ENCODE measurements at places on chromosomes 5 and 9.

DNA sequence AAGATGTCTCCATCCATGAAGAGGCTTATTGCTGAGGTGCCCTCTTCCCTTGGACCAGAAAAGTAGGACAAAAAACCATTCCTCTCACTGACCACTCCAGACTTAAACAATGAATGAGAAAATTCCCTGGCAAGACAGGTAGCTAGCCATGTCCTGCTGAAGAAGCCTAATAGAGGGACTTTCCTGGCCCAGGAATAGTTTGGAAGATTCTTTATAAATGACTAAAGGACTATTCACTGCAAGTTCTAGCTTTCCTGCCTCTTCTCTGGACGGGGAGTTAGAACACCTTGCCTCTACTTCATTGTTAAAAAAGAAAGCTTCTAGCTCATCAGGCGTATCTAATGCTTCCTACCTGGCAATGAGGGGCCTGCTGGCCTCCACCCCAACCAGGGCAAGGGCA is 153.6 kb downstream of the NR3C1 start:
- DNase-seq: no peak

- DNase-seq: no peak
Observed at GRCh38 chr5:50990296-50990924, 324.0 kb downstream of the PARP8 start.

- no peak for DNase-seq
Observed at GRCh38 chr5:163877865-163878264, 372.4 kb downstream of the MAT2B start.

GRCh38 chr5:93580063-93580926 is 724 bp downstream of the NR2F1-AS1 start:
- no peak for DNase-seq

- DNase-seq: no peak
Observed at GRCh38 chr5:94613583-94613982, 4.8 kb downstream of the KIAA0825 start.

Measured in stimulated activated CD4-positive, alpha-beta T cell treated with anti-CD3 and anti-CD28 coated beads, Interleukin-2, amount 100 ng/mL, for 4 hours (primary cell).